ENCODE measurements at places on chromosomes 12 and 14. TPM values are rescaled to one million over a fixed set of nuclear protein-coding genes. Genes with fewer than 3 reads are reported as not detected.
A peak's percentile ranks its signal among the peaks of the same experiment; 100 is the strongest.

GRCh38 chr14:37597914-37598746 is 2.7 kb downstream of the TTC6 start:
- no peak for ATAC-seq

RTN1 gene
- total RNA-seq = not detected

TMCC3 gene
- 0.63 TPM for total RNA-seq

DNA sequence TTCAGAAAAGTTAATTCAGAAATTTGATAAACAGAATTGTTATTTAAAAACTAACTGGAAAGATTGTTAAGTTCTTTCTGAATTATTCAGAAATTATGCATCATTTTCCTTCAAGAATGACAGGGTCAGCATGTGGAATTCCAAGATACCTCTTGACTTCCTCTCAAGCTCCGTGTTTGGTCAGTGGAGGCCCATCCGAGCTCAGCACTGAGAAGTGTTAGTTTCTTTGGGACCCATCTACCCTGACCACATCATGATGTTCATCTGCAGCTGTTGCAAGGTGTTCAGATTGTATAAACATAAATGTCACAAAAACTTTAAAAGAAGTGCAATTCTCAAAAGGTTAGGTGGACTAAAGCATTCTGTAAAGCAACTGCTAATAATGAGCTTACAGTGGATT is 33.7 kb downstream of the MDM2 start:
- no peak for ATAC-seq

GRCh38 chr12:30599608-30600007 is 96.1 kb downstream of the IPO8 start:
- no peak for ATAC-seq

GRCh38 chr12:19857204-19857603 is 417.9 kb downstream of the AEBP2 start:
- ATAC-seq = no peak

GRCh38 chr12:127130506-127131124 is 1136.4 kb upstream of the TMEM132C start:
- ATAC-seq = no peak

PTPRQ gene
- total RNA-seq = not detected

- ATAC-seq = no peak
These were observed 23.9 kb downstream of the SCAF11 start for GRCh38 chr12:45966486-45966885.

- no peak for ATAC-seq
These were observed 33.1 kb upstream of the YBX3 start for GRCh38 chr12:10756194-10756593.

GRCh38 chr12:3436461-3437065 is 54.4 kb upstream of the PRMT8 start:
- no peak for ATAC-seq

- ATAC-seq = no peak
These were observed 154.7 kb downstream of the FBXL14 start for GRCh38 chr12:1439687-1440086.

- ATAC-seq = peak; percentile 23
These were observed 47.4 kb downstream of the TCHP start for GRCh38 chr12:109947521-109947920.

- no peak for ATAC-seq
These were observed 209.0 kb downstream of the TMTC3 start for GRCh38 chr12:88351146-88351545.

KCNH3 gene
- total RNA-seq = 1.3 TPM

DNA sequence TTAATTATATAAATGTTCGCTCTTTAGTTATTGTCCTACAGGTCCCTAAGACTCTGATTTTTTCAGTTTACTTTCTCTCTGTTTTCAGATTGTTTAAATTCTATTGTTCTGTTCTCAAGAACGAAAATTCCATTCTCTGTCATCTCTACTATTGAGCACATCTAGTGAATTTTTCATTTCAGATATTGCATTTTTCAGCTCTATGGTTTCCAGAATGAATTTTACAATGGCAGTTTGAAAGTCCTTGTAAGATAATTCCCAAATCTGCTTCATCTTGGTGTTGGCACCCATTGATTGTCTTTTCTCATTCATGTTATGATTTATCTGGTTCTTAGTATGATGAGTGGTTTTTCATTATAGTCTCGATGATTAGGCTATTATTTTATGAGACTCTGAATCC is 519.6 kb upstream of the LRFN5 start:
- no peak for ATAC-seq

GYS2 gene
- not detected for total RNA-seq

DNA sequence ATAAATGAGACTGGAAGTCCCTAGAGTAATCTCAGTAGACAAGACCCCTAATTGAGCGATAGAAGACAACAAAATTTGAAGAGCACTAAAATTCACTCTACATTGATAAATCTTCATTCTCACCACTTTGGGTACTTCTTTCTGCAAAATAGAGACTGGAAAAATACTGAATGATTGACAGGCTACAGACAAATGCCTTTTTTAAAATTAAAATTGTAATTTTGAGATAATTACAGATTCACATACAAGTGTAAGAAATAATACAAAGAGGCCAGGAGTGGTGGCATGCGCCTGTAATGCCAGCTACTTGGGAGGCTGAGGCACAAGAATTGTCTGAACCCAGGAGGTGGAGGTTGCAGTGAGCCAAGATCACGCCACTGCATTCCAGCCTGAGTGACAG is 4.5 kb upstream of the CORO1C start:
- no peak for ATAC-seq

- ATAC-seq = no peak
These were observed 39.2 kb upstream of the MEG3 start for GRCh38 chr14:100786576-100787219.

- ATAC-seq = no peak
These were observed 147.1 kb downstream of the VRK1 start for GRCh38 chr14:96944297-96944696.

DNA sequence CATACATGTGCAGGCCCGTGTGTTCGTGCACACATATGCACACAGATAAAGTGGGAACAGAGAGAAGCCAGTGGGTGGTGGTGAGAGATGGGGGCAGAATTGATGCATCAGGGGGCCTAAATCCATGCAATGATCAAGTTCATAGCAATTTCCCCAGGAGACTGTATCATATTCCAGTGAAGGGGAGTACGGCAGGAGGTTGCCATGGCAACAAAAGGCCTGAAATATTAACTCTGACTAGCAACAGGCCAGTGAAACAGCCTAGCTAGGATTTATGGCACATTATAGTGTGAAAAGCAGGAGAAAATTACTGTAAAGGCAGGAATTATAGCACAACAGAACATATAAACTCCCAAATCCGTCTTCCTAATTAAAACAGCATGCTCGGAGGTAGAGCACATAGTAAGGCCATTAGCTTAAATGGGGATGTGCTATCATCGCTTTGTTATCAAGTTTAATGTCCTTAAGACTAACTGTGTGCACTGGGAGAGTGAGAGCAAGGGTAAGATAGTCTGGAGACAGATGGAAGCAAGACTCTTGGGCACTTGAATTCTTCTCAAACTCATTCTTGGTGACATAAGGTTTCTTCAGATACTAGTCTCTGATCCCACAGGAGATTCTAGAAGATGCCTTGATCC is 806.3 kb downstream of the DIO2 start:
- ATAC-seq = no peak

NEUROD4 gene
- not detected for total RNA-seq

HOXC10 gene
- total RNA-seq = not detected

- ATAC-seq = no peak
These were observed 301.3 kb upstream of the STXBP6 start for GRCh38 chr14:25351269-25351668.

DNA sequence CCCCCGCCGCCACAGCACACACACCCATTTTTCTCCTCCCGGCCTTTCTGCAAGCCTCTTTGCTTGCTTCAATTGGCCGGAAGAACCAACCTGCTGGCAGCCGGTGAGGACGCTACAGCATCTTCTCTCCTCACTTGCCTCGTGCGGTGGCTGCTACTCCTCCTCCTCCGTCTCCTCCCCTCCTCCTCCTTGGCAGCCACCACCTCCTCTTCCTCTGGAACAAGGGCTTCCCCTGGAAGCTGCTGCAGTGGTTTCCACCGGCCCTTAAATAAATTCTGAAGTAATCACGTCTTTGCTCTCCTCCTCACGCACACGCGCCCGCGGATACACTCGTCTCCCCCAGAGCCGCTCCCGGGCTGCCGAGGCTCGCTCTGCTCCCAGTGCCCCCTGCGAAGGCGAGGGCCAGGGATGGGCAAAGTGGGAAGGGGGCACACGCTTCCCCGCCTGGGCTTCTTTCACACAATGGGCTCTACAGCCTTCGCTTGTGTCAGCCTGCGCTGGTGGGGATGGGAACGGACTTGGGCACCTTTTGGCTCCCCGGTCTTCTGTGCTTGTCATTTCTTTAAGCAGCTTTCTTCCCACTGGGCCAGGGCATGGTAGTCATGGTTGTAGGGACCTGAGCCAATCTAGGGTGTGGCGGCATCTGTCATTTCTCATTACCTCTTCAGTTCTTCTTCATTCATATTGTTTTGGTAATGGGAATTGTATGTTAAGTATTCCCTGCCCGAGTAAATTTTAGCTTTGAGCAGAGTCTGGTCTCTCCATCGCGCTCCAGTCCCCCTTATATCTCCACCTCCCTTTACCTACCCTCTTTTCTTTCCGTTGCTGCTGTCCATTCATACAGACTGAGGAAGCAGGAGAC is at the start of gene PPFIA2:
Gene PPFIA2 (minus strand): TSS at position 161 of the 862 bp plus-strand sequence.
- ATAC-seq = peak; percentile 45

DNA sequence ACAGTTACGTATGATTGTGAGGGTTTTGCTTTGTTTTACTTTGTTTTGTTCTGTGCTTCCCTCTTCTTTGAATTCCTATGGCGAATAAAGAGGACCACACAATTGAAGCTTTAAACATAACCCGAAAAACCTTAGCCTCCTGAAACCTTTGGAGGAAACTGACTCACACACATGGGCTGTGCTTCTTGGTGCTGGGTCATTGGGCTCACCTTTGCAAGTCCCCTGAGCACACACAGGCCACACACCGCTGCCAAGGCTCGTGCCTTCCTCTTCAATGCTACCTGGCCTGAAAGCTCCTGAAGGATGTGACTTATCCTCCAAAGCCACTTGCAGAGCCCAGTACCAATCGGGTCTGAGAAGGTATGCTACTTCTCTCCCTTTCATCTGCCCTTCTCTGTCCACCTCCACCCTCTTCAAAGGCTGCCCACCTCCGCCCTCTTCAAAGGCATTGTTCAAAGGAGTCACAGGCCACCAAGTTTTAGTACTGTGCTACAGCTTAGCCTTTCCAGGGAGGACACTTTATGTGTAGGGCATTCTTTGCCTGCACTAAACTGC is 114.6 kb downstream of the FOXN3 start:
- peak; percentile 35 for ATAC-seq

DNA sequence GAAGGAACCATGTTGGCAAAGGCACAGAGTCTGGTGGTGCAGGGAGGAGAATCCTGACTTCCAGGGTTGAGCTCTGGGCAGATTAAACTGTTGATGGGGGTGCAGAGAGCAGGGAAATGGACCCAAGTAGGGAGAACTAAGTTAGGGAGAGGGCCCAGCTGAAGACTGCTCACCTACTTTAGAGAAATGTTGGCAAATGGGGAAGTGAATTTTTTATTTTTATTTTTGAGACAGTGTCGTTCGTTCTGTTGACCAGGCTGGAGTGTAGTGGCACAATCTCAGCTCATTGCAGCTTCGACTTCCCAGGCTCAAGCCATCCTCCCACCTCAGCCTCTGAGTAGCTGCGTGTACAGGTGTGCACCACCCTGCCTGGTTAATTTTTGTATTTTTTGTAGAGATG is 32.1 kb upstream of the TUBA1A start:
- ATAC-seq = no peak

DNA sequence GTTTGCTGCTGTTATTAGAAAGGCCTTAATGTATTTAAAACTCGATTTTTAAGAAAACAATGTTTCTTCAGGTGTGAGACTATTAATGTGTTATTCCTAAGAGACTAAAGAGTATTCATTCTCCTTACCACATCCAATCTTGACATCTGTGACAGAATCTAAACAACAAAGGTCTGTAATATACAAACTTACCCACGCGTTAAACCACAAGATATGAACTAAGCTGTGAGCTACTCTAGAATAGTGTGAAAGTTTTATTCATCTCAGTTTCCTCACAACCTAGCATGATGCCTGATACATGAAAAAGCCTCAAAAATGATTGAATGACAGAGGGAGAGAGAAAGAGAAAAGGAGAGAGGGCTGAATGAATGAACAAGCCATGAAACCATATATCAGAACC is 117.3 kb upstream of the COCH start:
- ATAC-seq = no peak

C14orf39 gene
- total RNA-seq = not detected

OR6C2 gene
- not detected for total RNA-seq

GALNT9 gene
- total RNA-seq = not detected

FAM181A gene
- not detected for total RNA-seq

GRCh38 chr14:65421201-65421981 is 8.9 kb downstream of the FUT8 start:
- no peak for ATAC-seq

NKX2-8 gene
- total RNA-seq = not detected

DNA sequence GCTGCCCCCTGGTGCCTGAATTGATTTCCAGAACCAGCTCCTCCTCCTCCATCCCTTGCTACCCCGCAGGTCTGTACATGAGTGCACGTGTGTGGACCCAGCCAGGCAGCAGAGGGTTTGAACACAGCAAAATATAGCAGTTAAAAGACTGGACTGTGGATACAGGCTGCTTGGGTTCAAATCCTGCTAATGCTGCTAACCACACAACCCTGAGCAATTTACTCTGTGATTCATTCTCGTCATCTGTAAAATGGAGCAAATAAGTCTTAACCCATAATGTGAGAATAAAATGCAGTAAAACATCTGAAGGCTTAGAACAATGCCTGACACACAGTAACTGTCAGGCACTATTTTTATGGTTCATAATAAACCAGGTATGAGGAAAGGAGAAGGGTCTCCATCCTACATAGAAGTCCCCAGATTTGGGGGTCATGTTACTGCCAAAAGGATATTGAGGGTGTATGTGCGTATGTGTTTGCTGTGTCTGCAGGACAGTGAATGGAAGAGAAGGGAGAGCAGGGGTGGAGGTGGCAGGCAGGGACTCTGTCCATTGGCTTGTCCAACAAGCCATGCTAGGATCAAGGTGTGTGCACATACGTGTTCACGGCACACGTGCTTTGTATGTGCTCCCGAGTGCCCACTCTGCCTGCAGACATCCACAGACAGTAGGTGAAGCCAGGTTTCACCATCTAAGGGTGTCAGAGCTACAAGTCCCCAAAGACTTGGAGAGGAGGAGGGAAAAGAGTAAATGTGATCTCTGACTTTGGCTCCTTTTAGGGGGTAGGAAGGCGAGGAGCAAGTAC is 1.5 kb upstream of the STAT6 start:
- ATAC-seq = peak; percentile 72

DNA sequence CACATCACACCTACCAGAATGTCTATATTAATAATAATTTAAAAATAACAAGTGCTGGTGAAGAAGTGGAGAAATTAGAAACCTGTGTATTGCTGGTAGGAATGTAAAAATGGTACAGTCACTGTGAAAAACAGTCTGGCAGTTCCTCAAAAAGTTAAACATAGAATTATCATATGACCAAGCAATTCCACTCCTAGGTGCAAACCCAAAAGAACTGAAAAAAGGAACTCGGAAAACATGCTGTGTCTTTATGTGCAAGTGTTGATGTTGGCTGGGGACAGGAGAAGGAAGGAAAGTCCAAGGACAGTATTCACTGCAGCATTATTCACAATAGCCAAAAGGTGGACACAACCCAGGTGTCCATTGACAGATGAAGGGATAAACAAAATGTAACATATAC is 146.5 kb downstream of the TTC7B start:
- ATAC-seq = no peak

All from activated T-helper 17 cell treated with anti-CD3 and anti-CD28 coated beads, Interleukin-2, amount 50 U/mL, for 72 hours (primary cell).